M059J (cell line): ENCODE measurements at places on chromosomes 5 and 9.

- DNase-seq: no peak
Measured at GRCh38 chr5:93433422-93433821, 147.6 kb downstream of the NR2F1-AS1 start.

GRCh38 chr9:36137392-36138004 lies 965 bp downstream of the GLIPR2 start:
- DNase-seq: peak; percentile 22

DNA sequence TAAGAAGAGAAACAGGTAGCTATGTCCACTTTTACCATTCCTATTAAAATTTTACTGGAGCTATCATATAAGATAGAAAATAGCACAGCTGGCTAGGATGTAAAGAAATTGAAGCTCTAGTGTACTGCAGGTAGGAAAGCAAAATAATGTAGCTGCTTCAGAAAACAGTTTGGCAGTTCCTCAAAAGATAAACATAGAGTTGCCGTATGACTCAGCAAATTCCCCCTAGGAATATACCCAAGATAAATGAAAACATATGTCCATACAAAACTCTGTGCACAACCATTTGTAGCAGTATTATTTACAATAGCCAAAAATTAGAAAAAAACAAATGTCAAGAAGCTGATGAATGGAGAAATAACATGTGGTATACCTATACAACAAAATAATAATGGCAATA lies 64.6 kb upstream of the SHISAL2B start:
- no peak for DNase-seq

DNA sequence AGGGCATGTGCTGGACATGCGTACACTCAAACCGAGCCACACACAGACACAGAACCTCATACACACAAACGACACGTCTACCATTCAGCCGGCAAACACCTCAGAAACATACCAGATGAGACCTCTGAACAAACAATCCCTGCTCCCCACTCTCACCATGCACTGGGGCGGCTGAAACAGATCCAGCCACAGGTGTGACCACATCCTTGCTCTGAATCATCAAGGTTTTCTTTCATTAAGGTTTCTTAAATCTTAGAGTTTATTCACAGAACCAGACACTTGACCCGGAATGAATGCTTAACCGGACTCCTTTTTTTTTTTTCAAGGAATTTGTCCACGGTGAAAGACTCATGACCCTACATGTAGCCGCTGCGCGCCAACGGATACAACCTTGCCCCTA lies 26.2 kb downstream of the TERT start:
- DNase-seq: no peak

DNA sequence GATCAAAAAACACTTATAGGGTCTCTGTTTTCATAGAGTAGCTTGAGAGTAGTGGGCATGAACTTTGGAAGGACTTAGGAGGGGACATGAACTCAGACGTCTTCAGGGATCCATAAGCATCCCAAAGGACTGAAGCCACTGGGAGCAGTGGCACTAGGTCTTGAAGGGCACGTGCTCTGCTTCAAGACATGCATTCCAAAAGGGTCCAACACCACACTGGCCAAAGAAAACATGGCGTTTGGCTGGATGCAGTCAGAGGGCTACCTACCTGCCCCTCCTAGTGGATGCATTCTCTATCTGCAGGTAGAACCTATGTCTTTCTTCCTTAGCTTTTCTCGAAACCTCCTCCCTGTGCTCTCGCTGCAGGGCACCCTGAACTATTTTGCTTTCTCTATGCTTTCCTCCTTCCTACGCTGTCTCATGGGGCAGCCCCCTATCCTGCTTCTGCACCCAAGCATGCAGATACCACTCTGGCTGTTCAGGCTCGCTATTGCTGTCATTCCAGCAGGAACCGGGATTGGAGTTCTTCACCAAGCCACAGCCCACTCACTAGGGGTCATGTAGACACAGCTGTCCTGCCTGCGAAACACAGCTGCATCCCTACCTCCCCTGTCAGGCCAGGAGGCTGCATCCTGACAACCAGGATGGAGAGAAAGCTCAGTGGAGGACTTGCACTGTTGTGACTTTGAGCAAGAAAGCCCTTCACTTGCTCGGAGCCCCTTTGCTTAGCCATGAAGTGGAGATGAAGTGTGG lies 11.9 kb downstream of the FAM240B start:
- DNase-seq: peak; percentile 42

DNA sequence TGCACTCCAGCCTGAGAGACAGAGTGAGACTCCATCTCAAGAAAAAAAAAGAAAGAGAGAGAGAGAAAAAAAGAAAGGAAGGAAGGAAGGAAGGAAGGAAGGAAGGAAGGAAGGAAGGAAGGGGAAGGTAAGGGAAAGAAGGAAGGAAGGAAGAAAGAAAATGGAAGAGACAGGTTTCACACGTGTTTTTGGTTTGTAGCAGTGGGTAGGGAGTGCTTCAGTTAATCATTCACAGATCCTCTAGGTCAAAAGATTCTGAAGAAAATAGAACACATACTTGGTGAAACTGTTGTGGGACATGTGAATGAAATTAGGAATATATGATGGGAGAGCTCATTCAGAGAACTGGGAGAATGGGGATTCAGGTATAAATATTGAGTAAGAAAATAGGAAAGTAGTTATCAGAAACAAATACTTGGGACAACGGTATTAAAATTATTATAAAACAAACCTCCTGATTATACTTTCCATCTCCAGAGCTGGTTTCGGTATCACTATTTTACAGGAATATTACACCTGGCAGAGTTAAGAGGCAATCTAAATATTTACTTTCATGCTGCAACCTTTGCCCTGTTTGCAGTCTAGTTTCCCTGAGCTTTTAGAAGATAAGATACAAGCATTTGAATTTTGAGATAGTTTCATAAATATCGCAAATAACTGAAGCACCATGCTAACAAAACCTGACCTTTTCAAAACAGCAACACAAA lies 37.2 kb downstream of the MARVELD2 start:
- no peak for DNase-seq

- DNase-seq: no peak
Measured at GRCh38 chr5:168807287-168807686, 228.1 kb upstream of the PANK3 start.

- no peak for DNase-seq
Measured at GRCh38 chr5:107680099-107680498, 9.4 kb upstream of the EFNA5 start.
